ENCODE measurements at places on chromosomes 5 and 9. TPM values are rescaled to one million over a fixed set of nuclear protein-coding genes. Genes with fewer than 3 reads are reported as not detected.

The TIGD6 gene
- 4.3 TPM for total RNA-seq

The SEC61B gene
- 110 TPM for total RNA-seq

DNA sequence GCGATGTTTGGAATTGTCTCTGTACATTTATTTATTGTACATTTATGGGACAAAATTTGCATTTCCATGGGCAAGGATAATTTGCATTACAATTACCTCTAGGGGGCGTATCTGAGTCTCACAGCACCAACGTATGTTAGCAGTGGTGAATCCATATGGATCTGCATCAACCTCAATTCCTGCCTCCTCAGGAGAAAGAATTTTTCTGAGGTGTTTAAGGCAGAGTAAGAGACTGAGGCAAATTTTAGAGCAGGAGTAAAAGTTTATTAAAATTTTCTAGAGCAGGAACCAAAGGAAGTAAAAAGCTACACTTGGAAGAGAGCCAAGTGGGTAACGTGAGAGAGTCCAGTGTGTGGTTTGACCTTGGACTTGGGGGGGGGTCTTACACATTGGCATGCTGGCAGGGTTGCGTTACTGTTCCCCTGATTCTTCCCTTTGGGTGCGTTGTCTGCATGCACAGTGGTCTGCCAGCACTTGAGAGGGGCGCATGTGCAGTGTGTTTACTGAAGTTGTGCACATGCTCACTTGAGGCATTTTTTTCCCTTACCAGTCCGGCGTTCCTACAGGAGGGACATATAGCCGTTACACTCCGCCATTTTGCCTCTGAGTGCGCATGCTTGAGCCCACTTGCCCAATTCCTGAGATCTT, 21.0 kb upstream of the RAB14 start:
- peak; percentile 66 for DNase-seq

- no peak for DNase-seq
Observed at GRCh38 chr5:169242849-169243186, 58.1 kb downstream of the SLIT3 start.

DNA sequence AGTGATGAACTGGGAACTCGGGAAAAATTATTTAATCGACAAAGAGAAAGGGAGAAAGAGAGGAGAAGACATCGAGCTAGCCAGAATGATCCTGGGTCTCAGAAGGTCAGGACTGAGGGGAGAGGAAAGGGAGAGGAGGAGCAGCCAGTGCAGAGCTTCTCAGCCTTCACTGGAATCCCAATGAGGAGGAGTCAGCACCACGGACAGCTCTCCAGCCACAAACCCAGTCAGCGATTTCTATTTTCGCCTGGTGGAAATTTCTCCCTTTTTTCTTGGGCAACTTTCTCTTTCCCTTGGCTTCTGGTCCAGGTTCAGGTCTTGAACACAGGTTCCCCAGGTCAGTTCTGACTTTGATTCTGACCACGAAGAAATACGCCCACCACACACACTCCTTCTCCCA, 1.6 kb upstream of the BRINP1 start:
- DNase-seq, result peak; percentile 51

- DNase-seq, result no peak
Observed at GRCh38 chr9:27638716-27639115, 65.4 kb upstream of the C9orf72 start.

GRCh38 chr5:12616093-12616492, 711.8 kb upstream of the CTNND2 start:
- no peak for DNase-seq
